Activated CD4-positive, alpha-beta memory T cell treated with anti-CD3 and anti-CD28 coated beads for 36 hours (primary cell): ENCODE measurements at places on chromosomes 11 and 22. TPM values are rescaled to one million over a fixed set of nuclear protein-coding genes. Genes with fewer than 3 reads are reported as not detected.

Gene TMPRSS6
- 42.1 TPM for total RNA-seq

Gene HTATIP2
- 82.1 TPM for total RNA-seq

DNA sequence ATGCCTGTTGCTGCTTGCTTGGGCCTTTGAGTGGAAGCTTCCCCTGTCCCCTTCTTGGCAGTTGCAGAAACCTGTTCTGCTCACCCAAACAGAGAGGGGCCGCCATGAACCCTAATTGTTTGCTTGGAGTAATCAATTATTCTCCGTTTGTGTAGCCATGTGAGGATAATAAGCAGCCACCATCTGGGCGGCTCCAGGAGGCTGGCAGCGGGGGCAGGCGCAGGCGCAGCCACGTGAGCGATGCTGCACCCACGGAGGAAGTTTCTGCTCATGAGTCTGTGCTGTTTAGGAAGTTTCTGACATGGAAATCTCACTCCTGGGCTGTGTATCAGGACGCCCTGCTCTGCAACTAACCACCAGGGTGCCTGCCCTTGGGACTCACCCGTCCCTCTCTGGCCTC, 90.1 kb downstream of the MPPED1 start:
- DNase-seq: no peak

- no peak for DNase-seq
Observed at GRCh38 chr11:83666149-83666548, 380.0 kb upstream of the CCDC90B start.

DNA sequence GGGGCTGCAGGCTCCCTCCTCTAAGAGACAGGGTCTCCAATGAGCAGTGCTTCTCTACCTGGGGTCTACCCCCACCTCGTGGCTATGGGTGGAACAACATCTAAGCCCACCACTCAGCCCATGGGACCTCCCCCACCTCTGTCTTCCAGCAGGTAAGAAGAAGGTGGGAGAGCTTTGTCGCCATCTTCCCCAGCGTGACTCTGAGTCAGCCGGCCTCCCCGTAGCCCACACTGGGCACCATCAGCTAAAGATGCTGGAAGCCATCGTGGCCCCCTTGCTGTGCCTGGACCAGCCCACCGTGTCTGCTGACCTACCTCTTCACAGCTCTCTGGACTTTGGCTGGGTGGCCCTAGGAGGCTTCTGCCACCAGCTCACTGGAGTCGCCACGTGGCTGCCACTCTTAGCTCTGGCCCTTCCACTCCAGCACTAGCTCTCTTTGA, 944 bp downstream of the C11orf86 start:
- DNase-seq: peak; percentile 40

Gene TTC36
- total RNA-seq: not detected

Gene PYGM
- total RNA-seq: 0.94 TPM
